ENCODE measurements at places on chromosomes 2 and 18. TPM values are rescaled to one million over a fixed set of nuclear protein-coding genes. Genes with fewer than 3 reads are reported as not detected.

The RND3 gene
- 53.6 TPM for total RNA-seq

The FKBP7 gene
- total RNA-seq: 37.4 TPM

The RTP5 gene
- not detected for total RNA-seq

The THSD7B gene
- total RNA-seq: not detected

The PDE1A gene
- 206 TPM for total RNA-seq

The RPRM gene
- total RNA-seq: not detected

All from cardiac atrium fibroblast (primary cell).